Common myeloid progenitor, CD34-positive (primary cell): ENCODE measurements at places on chromosomes 11 and 22.

DNA sequence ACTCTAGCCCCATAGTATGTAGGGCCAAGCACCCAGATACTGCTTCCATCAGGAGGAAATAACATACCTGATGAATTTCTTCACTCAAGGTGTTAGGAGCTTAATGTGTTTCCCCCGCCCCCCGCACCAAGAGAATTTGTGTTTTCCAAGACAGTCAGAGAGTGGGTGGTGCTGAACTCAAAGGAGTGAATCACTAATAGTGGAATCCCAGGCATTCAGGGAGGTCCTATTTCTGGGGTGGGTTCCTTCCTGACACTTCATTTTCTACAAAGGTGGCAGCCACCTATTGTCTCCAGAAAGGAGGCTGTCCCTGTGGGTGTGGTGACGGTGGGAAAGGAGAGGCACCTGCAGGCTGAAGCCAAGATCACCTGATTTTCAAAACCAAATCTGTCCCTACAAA is 50.8 kb upstream of the ELF5 start:
- DNase-seq: no peak

GRCh38 chr22:36577019-36577418 is 48.1 kb upstream of the EIF3D start:
- DNase-seq: no peak

GRCh38 chr11:126039485-126040271 is 23.0 kb downstream of the CDON start:
- no peak for DNase-seq

DNA sequence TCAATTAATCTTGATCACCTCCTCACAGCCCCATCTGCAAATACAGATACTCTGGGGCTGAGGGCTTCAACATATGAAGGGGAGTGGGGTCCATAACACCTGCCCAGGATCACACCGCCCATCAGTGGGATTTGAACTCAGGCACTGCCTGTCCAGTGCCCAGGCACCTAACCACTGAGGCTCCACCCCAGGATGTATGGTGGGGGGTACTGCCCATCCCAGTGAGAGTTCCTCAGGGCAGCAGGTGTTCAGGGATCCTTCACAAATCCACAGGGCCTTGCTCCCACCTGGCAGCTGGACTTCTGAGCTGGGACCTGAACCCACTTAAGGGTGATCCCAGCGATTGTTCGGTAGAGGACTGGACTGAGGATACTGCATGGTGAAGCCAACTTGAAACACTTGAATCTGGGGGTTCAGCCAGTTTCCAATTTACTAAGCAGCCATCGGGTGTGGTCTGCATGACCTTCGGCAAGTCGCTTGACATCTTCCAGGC is 33.3 kb downstream of the PRDM11 start:
- no peak for DNase-seq

DNA sequence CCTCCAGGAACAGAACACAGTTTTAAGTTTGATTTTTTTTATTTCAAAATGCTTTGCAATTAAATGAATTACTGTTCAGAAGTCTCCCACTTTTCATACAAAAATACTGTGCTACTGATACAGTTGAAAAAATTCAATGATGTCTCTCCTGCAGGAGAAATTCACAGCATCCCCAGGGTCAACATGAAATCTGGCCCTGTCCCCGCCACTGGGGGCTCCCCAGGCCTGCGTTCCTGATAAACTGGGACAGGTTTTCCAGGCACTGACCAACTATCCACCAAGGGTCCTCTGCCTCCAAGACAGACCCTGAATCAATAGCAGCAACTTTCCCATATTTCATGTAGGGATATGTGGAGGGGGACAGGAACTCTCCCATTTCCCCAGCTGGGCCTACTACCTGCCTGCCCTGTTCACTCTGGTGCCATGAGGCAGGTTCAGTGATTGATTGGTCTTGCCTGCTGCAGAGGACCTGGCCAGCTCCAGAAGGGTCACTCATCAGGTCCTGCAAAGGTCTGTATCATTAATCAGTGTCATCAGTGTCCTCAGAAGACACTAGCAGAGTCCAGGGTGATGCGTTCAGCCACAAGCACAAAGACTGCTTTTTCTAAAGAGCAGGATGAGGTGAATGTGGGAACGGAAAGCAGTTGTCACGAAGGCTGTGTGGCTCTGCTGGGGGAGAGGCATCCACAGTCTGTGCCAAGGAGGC is 43.4 kb downstream of the PISD start:
- no peak for DNase-seq

DNA sequence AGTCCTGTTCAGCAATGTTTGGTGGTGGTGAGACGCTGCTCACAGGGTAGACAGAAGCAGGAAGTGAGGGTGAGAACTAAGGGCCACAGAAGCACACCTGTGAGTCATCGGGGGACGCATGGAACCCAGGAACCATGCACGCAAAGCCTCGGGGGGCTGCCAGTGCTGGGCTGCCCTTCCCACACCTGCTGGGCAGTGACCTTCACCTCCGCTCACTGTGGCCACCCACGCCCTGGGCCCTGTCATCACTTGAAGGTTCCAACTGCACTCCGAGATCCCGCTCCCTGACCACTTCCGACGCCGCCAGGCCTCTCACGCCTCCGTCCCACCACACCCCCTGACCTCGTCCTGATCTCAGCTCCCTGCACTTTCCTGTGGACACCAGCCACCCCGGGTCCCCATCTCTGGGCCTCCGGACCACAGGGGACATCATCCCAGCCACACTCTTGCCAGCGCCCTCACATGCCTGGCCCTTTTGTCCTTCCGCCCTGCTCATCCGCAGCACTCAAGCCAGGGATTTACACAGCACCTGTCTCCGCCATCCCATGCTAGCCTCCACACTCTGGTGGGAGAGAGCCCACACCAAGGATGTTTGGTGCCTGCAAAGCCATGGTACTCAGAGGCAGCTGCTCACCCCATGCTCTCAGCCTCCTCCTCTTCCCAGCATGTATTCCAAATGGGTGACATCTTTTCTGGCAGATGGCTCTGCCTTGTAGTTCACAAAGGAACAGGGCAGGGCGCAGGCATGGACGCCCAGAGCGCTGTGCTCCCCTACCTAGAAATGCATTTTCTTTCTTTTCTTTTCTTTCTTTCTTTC is 23.1 kb upstream of the ATXN10 start:
- DNase-seq: peak; percentile 59

GRCh38 chr22:23163665-23164064 is 16.6 kb upstream of the BCR start:
- DNase-seq: no peak

DNA sequence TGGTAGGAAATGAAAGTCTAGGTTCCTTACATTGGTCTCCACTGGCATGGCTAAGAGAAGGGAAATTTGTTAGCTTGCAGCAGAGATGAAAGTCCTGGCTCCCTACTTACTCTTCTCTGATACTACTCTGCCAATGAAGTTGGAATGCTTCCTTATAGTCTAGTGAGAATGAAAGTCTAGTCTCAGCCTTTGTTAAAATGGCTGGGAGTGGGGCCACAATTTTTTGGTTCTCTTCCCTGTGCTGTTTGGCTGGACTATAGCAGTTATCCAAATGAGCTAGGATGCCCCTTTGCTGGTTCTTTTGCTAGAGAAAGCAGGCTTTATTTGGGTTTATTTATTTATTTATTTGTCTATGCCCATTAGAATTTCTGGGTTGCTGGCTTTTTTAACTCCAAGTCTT is 414.3 kb downstream of the AASDHPPT start:
- no peak for DNase-seq

GRCh38 chr22:34851918-34852662 is 213.9 kb upstream of the ISX start:
- no peak for DNase-seq

GRCh38 chr22:17569971-17570511 is 6.7 kb downstream of the SLC25A18 start:
- DNase-seq: no peak

DNA sequence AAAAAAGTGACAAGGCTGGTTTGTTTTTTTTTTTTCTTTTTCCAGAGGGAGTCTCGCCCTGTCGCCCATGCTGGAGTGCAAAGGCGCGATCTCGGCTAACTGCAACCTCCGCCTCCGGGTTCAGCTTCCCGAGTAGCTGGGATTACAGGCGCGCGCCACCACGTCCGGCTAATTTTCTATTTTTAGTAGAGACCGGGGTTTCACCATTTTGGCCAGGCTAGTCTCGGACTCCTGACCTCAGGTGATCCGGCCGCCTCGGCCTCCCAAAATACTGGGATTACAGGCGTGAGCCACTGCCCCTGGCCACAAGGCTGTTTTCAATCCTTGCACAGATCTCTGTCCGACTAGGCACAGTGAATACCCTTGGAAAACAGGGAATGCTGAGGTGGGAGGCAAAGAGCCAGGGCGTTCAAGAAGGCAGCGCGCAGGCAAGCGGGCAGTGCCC is 566 bp downstream of the ATP6V1E1 start:
- DNase-seq: no peak

GRCh38 chr11:116701297-116701801 is 71.4 kb downstream of the BUD13 start:
- DNase-seq: no peak

DNA sequence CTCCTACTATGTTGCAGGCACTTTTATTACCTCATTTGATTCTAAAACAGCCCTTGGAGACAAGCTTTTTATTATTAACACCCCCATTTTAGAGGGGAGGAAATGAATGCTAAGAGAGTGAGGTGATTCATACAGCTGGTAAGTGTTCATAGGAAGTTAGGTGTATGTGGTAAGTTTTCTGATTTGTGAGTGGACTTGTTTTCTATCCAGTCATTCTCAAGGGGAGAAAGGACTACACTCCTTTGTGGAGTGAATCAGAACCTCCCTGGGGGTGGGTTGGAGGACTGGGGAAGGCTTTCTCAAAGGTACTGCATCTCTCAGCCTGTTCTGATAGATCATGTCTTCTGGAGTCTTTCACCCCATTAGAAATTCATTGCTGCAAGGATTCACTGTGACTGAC is 23.5 kb downstream of the PKNOX2 start:
- DNase-seq: no peak

- DNase-seq: no peak
Observed at GRCh38 chr11:86595955-86596354, 76.5 kb downstream of the ME3 start.

DNA sequence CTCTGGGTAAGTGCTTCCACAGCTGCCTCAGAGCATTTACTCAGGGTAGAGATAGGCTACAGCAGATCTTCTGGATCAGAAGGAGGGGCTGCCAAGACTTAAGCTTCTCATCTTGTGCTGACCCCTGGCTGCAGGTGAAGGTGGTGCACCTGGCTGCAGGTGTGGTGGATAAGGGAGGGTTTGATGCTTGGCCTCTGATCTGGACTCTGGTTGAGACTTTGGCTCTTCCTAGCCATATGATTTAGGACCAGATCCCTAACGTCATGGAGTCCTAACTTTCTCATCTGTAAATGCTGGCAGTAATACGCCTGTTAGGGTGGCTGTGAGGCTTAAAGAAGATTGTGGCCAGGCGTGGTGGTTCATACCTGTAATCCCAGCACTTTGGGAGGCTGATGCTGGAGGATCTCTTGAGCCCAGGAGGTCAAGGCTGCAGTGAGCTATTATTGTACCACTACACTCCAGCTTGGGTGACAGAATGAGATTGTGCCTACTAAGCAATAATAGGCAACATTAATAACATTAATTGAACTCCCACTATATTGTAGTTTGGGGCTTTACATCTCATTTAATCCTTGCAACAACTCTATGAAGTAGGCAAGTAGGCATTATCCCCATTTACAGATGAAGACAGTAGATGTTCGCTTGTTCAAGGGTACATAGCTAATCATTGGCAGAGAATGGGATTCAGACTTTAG is 10.7 kb downstream of the DTX4 start:
- no peak for DNase-seq

GRCh38 chr11:118657238-118657637 is 22.2 kb downstream of the TREH start:
- DNase-seq: no peak

DNA sequence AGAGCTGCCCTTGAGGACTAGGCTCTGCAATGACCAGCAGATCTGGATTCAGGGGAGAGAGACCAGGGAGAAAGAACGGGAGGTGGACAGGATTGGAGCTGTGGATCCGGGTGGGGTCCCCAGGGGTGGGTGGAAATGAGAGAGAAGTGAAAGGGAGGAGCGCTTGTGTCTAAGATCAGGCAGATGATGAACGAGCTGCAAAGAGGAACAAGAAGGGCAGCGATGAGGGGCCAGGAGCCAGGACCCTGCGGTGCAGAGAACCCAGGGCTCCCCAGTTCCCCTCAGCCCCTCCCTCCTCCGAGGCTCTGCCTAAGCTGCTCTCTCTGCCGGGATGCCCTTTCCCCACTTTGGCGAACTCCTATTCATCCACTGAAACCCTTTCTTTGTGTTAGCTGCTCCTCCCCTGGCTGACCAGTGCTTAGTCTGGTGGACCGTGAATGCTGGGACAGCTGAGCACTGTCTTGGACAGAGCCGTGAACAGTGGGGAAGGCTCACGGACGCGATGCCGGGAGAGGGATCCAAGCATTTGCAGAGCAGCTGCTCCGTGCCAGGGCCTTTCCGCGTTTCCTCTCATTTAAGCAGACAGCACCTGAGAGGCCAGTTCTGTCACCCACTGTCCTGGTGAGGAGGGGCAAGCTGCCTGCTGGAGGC is 35.9 kb downstream of the SHISAL1 start:
- DNase-seq: no peak

GRCh38 chr11:129414144-129414872 is 38.7 kb downstream of the BARX2 start:
- no peak for DNase-seq
